ENCODE measurements at places on chromosomes 16 and 17.
A peak's percentile ranks its signal among the peaks of the same experiment; 100 is the strongest.

DNA sequence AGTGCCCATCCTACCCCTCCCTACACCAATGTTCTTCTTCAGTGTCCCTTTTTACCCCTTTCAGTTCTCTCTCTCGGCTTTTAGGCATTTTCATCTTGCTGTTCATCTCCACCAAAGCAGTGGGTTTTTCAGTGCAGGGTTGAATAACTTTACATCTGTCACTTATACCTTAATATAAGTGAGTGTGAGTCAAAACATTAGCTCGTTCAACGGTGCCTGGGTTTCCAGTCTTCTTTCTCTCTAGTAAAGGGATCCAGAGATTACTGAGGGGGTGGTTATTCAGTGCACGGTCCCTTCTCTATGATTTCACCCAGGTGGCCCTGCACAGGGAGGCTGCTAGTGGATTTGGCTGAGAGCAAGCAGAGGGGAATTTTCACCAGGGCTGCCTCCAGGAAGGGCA lies 210.6 kb upstream of the CDH5 start:
- no peak for DNase-seq

GRCh38 chr16:28935924-28936783 lies 4.4 kb downstream of the CD19 start:
- DNase-seq, result peak; percentile 72

DNA sequence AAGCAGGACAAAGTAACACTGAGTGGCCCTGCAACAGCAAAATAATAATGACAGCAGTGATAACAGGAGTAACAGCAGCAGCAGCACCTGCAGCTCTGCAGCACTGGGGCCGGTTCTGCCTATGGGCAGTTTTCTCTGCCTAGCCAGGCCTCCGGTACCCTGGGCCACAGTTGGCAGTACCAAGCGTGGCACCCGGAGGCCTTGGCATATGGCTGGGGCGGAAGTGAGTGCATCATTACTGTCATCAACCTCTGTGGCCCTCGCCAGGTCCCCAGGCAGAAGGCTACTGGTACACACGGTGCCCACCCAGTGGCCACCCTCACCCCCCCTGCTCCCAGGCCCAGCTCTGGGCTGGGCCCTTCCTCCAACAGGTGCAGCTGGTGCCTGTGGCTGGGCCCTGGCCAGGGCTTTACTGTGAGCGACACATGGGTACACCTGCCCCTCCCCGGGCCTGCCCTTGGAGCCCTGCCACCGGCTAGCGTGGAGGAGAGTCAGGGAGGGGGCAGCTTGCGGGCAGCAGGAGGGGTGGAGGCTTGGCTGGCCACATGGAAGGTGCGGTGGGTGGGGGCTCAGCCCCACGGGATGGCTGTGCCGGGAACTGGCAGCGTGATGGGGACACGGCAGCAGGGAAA lies 3.0 kb downstream of the KCNJ12 start:
- no peak for DNase-seq

- no peak for DNase-seq
Measured at GRCh38 chr16:86370062-86370461, 140.3 kb upstream of the FOXF1 start.

GRCh38 chr16:64092271-64092670 lies 1029.6 kb downstream of the CDH11 start:
- DNase-seq, result no peak

DNA sequence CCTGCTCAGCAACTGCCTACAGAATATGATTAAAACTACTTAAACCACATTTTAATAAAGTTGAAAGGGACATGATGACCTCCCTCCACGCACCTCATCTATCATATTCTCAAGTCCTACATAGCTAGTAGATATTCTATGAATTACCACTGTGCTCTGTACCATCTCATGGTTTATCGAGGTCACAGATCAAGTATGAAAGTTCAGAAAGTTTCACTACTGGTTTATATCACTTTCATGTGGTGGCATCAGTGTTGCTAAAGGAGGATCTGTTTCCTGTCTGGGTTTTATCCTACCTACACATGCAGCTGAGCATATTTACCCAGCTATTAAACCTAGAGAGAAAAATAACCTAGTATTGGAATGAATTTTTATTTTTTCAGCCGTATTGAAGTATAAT lies 214.9 kb upstream of the MON1B start:
- DNase-seq, result no peak

DNA sequence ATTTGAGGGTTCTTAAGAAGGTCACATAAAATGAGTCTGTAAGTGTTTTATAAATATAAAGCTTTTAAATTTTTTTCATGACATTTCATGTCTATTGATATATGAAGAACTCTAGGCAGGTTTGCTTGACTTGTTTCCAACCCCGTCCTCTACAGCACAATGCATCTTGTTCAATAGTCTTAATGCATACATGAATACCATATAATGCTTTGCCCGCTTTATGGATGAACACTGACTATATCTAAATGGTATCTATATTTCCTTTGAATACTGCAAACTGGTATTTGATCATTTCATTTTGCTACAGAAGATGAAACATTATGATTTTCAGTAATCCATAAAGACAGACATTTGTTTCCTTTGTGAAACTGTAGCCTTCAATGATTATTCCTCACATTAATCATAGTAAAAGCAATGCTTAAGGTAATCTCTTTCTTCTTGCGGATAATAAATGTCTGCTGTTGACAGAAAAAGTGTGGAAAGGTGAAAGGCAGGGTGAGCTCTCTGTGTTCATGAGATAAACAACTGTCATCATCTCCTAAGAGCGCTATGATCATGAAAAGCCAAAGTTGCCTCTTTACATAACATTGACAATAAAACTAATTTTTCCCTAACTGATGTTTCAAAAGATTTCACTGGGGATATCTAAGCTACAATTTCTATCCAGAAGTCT lies 645.1 kb downstream of the CDH8 start:
- no peak for DNase-seq

DNA sequence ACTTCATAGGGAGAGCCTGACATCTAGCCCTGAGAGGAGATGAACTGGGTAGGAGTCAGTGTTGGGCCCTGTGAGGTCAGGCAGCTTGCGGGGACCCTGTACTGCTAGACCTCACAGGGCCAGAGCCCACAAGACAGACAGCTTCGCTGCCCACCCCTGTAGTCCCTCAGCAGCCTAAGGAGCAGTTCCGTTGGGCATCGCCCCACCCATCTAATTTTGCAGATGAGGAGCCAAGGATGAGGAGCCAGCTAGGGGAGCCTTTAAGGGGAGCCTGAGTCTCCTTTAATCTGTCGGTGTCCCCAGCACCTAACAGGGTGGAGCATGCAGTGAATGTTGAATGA lies 755 bp upstream of the TUFM start:
- no peak for DNase-seq

- DNase-seq, result no peak
Measured at GRCh38 chr16:27390151-27390550, 11.8 kb upstream of the IL21R start.

GRCh38 chr17:63986821-63987220 lies 11.3 kb upstream of the PRR29 start:
- no peak for DNase-seq

DNA sequence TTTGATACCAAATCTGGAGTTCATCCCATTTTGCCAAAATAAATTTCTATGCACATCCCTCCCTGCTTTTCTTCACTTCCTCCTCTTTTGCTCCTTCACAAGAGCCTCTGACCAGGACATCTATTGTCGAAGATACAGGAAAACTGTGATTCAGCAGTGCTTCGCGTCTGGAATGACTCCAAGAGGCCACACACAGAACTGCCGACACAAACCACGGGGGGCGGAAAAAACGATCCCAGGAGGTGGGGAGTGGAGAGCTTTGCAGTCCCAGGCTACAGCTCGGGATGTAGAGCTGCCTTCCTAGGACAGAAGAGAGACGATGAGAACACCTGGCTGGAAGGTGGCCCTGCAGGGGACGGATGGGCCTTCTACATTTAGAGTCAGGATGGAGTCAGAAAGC lies 102.8 kb downstream of the XYLT1 start:
- no peak for DNase-seq

GRCh38 chr16:27239026-27239425 lies 29.5 kb downstream of the NSMCE1 start:
- no peak for DNase-seq

- DNase-seq, result no peak
Measured at GRCh38 chr16:8776129-8776584, 21.3 kb downstream of the TMEM186 start.

DNA sequence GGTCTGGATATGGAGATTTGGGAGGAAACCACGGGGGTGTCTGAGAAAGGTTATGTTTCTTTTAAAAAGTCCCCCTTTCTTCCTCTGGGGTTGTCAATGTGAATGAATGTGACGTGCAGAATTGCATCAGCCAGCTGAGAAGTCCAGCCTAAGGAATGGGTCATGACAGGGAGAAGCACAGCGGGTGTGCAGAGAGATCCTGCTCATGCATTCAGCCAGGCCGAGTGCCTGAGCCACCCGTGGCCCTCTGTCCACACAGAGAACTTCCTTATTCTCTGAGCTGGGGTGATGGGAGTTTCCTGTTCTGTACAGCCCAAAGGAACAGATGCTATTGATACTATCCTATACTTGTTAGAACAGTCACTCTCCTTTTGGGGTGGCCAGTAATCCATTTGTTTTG lies 117.9 kb downstream of the CPPED1 start:
- no peak for DNase-seq

GRCh38 chr16:8866884-8867215 lies 2.0 kb downstream of the CARHSP1 start:
- no peak for DNase-seq

DNA sequence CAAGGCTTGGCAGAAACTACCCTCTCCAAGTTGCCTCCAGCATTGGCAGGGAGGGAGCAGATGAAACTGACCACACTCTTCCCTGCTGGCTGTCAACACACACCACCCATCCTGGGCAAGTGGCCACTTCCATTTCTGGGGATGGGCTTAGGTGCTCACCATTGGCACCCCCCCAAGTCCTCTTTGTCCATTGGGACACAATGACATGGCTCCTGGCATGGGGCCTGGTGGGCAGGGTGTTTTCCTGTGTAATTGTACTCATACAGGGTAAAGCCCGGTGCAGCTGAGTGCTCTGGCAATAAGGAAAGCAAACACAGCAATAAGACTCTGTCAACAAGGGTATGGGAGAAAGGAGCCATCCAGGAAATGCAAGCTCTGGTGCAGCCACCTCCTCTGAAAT lies 22.6 kb downstream of the SCNN1B start:
- no peak for DNase-seq

GRCh38 chr16:30846649-30847402 lies 47.1 kb downstream of the BCL7C start:
- no peak for DNase-seq

DNA sequence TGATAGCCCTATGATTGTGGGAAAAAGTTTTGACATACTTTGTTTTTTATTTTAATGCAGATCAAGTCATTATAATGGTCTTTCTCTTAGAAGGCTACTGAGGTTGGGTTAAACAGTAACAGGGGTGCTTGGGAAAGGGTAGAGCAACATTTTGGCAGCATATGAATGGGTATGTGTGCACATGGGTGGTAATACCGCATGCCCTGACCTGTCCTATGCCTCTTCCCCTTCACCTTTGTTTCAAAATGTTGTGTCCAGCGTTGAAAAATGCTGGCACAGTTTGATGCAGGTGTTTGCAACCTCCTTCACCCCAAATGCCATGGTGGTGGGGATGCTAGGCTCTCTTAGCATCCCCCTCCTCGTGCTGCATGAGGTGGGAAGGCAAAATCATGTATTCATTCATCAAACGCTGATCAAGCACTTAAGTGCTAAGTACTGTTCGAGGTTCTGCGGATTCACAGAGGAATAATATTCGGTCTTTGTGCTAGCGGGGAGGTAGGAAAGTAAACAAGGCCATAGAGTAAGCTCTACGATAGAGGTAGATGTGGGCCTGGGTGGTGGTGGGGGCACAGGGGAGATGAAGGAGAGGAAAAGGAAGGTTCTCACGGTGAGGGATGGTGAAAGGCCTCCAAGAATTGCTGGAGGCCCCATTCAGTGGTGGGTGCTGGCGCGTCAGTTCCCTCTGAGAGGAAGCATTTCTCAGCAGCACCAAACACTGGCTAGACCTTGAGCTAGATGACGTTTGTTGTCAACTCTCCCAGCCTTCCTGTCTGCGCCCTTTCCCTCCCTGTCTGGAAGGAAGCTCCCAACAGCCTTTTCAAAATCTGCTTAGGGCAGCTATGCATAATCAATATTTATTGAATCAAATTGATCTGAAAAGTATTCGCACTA lies 13.3 kb upstream of the MARCHF10 start:
- DNase-seq, result no peak

DNA sequence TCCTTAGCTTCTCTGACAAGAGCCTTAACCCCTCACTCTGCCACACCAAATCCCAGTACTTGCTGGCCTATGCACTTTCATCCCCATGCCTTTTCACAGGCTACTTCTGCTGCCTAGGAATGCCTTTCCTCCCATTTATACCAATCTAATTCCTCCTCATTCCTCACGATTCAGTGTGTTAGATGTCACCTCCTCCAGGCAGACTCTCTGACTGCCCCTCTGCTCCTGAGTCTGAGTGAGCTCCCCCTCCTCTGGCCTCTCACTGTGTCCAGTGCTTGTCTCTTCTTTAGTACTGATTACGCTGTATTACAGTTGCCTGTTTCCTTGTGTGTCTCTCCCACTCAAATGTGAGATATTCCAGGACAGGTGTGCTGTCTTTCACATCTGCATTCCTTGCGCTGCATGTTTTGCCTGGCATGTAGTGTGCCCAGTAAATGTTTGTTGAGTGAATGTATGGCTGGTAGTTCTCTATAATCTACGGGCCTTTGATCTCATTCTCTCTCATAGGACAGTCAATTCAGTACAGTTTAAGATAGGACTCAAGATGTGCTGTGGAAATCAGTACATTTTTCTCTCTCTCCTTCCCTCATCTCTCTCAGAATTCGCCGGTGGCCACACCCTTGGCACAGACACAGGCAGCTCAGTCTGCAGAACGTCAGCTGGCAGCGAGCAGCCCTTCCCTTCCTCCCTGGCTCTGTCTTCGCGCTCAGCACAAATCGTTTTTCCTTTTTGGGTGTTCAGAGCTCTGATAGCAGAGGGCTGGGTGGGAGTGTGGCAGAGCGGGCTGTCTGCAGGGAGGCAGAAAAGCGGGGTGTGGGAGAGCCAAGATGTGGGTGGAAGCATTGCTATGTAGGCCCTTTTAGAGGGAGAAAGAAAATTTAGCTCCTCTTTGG lies 18.5 kb downstream of the ARL4D start:
- DNase-seq, result no peak

GRCh38 chr17:34479371-34479770 lies 100.0 kb upstream of the TMEM132E start:
- no peak for DNase-seq

DNA sequence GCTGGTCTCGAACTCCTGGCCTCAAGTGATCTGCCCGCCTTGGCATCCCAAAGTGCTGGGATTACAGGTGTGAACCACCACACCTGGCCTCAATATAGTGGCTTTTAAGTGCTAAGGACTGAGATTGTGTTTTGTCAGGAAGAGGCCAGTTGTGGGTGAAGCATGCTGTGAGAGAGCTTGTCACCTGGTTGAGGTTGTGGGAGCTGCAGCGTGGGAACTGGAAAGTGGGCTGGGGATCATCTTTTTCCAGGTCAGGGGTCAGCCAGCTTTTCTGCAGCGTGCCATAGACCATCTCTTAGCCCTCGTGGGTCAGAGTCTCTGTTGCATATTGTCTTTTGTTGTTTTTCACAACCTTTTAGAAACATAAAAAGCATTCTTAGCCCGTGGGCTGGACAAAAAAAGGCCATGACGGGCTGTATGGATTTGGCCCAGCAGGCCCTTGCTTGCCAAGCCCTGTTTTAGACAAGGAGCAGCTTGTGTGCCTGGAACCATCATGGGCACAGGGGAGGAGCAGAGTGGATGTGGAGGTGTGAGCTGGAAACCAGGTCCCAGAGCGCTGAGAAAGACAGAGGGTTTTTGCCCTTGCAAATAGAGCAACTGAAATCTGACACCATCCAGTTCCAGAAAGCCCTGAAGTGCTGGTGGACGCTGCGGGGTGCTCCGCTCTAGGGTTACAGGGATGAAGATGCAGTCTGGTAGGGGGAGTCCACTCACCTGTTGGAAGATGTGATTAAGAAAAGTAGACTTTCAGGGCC lies 5.5 kb downstream of the BIRC5 start:
- DNase-seq, result no peak
